ENCODE measurements at places on chromosomes 1 and 21.
A peak's percentile ranks its signal among the peaks of the same experiment; 100 is the strongest.

DNA sequence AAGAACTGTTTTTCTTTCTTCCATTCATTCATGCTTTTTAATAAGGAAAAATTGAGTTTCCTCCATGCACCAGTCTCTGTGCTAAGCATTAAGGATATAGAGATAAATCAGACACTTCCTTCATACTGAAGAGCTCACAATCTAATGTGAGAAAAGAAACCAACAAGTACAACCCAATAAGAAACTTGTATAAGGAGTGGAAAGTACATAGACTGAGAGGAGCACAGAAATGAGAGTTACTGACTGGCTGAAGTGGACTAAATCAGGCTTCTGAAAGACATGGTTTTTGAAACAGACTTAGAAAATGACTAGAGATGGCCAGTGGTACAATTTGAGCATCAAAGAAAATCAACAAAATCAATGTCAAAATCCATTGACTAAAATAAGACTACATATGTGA is 524.4 kb downstream of the PLPP3 start:
- no peak for DNase-seq

- no peak for DNase-seq
Observed at GRCh38 chr21:45269861-45270260, 17.8 kb downstream of the POFUT2 start.

DNA sequence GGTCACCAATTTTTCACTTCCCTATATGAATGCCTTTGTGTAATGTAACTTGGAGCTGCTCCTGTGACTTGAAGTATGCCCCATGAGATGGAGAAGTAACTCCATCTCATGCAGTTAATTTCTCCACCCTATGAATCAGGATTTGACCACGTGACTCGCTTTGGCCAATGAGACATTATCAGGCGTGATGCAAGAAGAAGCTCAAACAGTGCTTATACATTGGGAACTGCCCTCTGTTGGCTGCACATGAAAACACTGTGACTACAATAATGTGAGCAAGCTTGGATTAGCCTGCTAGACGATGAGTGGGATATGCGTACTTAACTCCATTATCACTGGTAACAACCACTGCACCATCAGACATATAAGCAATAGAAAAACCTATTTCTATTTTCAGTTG is 684.4 kb downstream of the PLA2G4A start:
- DNase-seq, result no peak

GRCh38 chr1:12376236-12377045 is 146.6 kb downstream of the VPS13D start:
- no peak for DNase-seq

DNA sequence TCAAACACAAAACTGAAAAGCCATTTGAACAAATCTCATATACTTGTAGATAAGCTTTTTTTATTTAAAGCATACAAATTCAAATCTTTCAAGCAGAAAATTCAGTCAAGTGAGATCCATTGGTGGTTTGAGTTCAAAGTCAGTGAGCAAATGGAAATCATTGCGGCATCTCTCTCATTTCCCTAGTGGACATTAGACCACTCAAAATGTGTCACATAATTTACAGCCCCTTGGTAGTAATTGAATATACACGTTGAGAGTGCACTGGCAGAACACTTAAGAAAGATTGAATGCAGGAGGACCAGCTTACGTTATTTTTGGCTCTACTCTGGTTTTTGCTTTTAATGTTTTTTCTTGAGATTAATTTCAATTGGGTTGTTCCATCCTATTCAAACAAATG is 633.7 kb downstream of the USP25 start:
- DNase-seq, result no peak

DNA sequence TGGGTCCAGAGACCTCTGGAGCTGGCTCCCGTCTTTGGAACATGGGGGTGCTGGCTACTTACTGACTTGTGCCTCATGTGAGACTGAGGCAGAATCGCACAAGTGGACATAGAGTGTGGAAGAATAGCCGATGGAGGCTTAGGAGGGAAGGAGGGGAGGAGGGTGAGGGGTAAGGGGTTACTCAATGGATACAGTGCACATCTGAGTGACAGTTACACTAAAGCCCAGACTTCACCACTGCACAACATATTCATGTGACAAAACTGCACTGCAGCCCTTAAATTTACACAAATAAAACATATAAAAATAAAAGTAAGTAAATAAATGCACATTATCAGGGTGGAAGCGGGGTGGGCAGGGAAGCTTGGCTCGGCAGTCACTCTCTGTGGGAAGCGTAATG is 197.7 kb upstream of the RAB4A start:
- DNase-seq, result no peak

GRCh38 chr1:98030976-98031375 is 110.1 kb upstream of the DPYD start:
- no peak for DNase-seq

DNA sequence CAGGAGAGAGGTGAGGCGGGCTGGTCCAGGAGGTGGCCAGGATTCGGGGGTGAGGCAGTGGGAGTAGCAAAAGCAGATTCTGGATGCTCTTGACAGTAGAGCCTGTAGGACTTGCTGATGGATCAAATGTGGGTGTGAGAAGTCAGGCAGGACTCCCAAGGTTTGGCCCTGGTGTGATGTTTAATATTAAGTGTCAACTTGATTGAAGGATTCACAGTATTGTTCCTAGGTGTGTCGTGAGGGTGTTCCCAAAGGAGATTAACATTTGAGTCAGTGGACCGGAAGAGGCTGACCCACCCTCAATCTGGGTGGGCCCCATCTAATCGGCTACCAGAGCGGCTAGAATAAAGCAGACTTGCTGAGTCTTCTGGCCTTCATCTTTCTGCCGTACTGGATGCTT is 6.8 kb upstream of the RAB4A start:
- no peak for DNase-seq

DNA sequence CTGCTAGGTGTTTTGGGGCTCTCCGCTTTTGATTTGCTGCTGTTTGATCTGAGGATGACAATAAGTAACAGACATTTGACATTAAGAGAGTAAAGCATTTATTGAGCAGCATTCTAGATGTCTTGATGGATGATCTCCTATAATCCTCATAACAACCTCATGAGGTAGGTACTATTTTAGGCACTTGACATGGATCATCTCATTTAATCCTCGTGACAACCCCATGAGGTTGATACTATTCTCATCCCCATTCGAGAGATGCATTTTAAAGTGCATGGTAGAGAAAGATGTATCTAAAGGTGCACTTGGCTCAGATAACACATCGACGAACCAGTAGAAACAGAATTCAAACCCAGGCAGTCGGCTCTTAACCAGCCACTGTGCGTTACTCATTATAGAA is 26.6 kb downstream of the TCEA3 start:
- DNase-seq, result no peak

GRCh38 chr1:203379825-203380224 is 28.9 kb upstream of the FMOD start:
- DNase-seq, result no peak

- DNase-seq, result no peak
Observed at GRCh38 chr1:99943223-99943794, 26.5 kb upstream of the SLC35A3 start.

DNA sequence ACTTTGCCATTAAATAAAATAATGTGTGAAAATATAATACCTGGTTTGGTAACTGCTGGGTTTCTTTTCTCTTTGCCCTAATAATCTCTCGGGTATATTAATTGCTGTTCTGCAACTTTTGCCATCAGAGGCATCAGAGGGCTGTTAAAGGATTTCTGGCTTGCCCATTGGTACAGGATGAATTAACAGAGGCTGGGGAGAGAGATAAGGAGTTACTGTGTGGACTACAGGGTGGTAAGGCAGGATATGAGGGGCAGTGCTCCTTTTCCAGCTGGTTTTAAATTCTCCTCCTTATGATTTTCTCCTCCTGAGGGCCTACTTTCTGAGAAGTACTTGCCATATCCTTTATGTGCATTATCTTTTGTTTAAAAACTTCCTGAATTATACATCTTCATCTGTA is 48.3 kb downstream of the FGGY start:
- no peak for DNase-seq

GRCh38 chr1:179202161-179202560 is 27.3 kb downstream of the ABL2 start:
- no peak for DNase-seq

- DNase-seq, result no peak
Observed at GRCh38 chr1:223525546-223525945, 132.3 kb downstream of the CCDC185 start.

DNA sequence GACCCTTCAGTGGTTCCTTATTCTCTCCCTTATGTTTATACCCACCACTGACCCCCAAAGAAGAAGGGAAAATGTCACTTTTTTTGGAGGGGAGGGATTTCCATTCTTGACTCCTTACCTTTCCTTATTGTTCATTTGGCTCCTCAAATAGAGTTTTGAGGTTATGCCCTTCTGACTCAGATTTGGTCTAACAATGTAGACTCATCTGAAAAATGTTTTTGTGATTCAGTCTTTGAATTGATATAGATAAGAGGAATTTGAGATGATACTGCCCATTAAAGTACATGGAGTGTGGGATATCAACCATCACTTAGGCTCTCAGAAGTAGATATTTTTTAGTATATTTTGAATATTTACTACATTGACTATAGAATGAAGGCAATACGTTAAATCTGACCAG is 16.1 kb downstream of the USP1 start:
- no peak for DNase-seq

GRCh38 chr1:53336146-53336545 is 8.3 kb upstream of the LRP8 start:
- DNase-seq, result no peak

DNA sequence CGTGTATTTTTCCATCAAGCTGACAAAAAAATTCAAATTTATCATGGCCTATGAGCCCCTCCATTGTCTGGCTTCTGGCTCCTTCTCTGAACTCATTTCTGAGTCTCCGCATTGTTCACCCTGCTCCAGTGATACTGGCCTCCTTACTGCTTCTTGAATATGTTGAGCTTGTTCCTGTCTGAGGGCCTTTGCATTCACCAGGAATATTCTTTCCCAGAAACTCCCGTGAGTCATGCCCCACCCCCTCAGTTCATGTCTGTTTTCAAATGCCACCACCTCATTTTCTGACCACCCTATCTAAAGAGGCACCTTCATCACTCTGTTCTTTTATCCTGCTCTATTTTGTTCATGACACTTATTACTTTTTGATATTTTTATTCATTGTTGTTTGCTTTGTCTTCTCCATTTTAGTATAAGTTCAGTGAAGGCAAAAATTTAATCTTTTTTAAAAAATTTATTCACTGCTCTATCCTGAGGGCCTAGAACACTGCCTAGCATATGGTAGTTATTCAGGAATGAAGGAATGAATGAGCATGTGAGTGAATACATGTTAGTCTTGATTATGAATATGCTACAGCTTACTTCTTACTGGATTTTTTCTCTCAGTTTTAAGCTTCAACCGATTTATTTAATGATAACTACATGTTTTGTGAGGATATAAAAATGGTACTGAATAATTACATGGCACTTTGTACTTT is 140.4 kb upstream of the C1orf105 start:
- DNase-seq, result no peak

DNA sequence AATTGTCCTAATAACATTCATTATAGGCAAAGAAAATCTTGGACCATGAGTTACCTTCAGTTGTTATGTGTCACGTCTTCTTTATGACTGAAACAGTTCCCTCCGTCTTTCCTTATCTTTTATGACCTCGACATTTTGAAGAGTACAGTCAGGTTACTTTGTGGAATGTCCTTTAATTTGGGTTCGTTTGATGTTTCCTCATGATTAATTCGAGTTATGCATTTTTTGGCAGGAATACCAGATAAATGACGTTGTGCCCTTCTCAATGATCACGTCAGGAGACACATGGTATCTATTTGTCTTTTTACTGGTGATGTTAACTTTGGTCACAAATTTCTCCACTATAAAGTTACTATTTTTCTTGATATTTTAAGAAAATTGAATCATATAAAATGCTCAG is 17.3 kb upstream of the KLF17 start:
- no peak for DNase-seq

GRCh38 chr1:18004278-18004677 is 103.3 kb upstream of the IGSF21 start:
- DNase-seq, result no peak

GRCh38 chr1:1116701-1117468 is 996 bp upstream of the C1orf159 start:
- no peak for DNase-seq

GRCh38 chr1:86487131-86487810 is 18.5 kb downstream of the CLCA1 start:
- peak; percentile 8 for DNase-seq

DNA sequence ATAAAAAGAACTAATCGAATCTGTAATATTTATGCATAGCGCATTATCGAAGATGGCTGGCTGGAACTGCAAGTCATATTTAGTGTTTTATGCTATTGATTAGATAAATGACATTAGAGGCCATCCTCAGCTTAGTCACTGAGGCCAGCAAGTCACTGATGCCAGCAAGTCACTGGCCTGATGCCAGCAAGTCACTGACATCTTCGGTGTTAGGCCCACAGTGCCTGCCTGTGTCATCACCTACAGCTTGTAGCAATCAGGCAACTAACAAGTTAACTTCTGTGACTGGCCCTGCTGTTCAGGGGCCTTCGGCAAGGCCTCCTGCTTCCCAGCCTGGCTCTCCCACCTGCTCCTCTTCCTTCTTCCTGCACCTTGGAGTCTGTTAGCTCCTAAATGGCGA is 65.6 kb upstream of the SCCPDH start:
- no peak for DNase-seq

DNA sequence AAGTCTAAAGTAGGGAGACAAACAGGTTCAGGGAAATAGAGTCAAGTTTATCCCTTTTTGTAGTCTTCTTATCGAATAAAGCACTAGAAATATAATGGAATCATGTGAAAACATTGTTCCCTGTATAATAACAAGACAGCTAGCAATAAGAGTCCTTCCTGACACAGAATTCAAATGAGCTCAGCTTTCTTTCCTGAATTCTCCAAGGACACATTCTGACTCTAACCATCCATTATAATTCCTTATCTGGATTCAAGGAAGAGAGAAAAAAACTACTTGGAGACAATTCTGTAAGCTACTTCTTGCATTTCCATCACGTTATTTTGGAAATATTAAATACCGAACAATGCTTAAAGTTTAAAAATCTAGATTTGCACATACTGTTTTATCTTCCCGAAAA is 58.8 kb downstream of the ANKRD13C start:
- no peak for DNase-seq

GRCh38 chr1:8560611-8561544 is 243.0 kb downstream of the SLC45A1 start:
- peak; percentile 32 for DNase-seq

GRCh38 chr1:233791721-233792120 is 112.8 kb upstream of the SLC35F3 start:
- DNase-seq, result no peak

DNA sequence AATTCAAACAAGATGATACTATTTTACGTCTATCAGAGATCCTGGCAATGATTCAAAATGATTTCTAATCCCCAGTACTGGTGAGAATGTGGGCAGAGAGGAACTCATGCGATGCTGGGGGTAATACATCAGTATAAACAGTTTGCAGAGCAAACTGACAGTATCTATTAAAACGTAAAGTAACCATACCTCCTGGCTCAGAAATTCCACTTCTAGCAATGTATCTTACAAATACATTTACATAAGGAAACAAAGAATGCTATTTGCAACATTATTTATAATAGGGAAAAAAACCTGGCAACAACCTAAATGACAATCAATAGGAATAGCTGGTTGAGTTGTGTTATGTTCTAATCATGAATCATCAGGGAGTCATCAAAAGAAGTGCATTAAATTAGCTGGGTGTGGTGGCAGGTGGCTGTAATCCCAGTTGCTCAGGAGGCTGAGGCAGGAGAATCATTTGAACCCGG is 15.9 kb downstream of the RCAN1 start:
- DNase-seq, result peak; percentile 21

- DNase-seq, result no peak
Observed at GRCh38 chr1:47785561-47786271, 211.5 kb downstream of the TRABD2B start.

Measured in NCI-H146 (cell line).